ENCODE measurements at places on chromosomes 5 and 9. TPM values are rescaled to one million over a fixed set of nuclear protein-coding genes. Genes with fewer than 3 reads are reported as not detected.

The LCNL1 gene
- not detected for total RNA-seq

- DNase-seq: no peak
Observed at GRCh38 chr5:107376546-107377276, 294.0 kb downstream of the EFNA5 start.

- no peak for DNase-seq
Observed at GRCh38 chr5:167699432-167699831, 592.0 kb upstream of the WWC1 start.

DNA sequence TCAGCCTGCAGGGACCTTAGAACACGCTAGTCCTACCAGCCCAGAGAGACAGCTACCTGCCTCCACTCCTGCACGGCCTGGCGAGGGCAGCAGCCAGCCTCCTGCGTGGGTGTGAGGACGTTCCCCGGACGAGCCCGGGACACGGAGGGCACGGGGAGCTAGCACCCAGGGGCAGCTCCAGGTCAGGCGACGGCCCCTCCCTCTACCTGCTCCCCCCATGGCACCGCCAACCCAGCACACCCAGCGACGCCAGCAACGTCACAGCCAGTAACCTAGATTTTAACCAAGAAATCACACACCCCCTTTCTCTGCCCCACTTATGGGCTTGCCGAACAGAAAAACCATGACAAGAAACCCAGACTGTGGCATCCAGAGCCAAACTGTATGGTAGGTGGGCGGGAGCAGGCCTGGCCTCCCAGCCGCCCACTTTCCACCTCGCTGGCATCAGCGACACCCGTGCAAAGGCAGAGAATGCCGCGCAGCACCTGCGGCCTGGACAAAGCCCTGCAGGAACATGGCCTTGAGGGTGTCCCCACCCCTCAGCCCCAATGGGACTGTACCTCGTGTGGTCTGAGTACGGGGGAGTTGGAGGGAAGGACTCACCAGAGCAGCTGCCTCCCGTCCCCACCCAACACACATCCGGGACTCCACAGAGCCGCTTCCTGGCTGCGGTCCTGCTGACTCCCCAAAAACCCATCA is 47.9 kb downstream of the NACC2 start:
- no peak for DNase-seq

The C9orf152 gene
- total RNA-seq: not detected

The NR5A1 gene
- 0.96 TPM for total RNA-seq

DNA sequence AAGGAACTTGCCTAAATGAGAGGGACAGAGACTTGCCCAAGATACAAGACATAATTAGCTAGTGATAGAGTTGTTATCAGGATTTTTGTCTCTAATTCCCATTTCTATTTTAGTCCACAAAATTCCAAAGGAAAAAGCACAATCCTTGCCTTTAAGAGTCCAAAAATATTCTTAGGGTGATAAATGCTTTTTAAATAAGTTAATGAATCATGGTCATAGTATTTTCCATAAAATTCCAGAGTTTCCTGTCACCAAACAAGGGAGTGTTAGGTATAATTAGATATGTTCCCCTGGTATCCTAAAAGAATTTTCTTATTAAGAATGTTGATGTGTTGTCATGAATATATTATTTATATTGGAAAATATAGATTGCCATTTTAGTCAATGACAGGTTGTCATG is 21.8 kb upstream of the CEP72 start:
- DNase-seq: no peak

- DNase-seq: no peak
Observed at GRCh38 chr5:111070272-111071134, 1.0 kb upstream of the TSLP start.

DNA sequence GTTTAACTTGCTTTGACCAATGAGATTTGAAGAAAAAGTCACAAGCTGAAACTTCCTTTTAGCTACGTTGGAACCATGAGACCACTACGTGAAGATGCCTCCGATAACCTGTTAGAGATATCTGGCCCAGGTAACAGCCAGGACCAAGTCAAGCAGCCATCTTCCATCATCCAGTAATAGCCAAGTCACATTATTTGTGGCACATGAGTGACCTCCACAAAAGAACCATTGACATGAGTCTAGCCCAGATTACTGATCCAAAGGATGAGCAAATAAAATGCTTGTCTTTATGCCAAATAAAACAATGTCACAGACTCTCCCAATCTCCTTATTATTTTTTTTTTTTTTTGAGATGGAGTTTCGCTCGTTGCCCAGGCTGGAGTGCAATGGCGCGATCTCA is 1.6 kb downstream of the DEPDC1B start:
- DNase-seq: no peak

DNA sequence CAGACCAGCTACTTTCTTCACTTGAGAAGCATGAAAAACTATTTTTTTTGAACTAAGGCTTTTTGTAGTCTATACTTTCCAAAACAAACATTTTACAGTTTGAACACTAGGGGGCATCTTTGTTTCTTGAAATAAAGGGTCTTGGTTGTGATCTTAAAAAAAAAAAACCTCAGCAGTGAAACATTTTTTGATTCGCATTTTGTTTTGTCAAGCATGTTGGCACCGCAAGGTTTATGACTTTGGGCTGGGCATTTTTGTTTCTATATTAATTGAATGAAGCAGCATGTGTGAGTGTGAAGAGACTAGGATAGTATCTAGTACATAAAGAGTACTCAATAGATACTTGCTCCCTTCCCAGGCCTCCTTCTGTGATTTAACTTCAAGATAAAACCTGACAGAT is 31.6 kb upstream of the ACOT12 start:
- DNase-seq: no peak

GRCh38 chr5:178387856-178388190 is 155.2 kb upstream of the PHYKPL start:
- DNase-seq: no peak

DNA sequence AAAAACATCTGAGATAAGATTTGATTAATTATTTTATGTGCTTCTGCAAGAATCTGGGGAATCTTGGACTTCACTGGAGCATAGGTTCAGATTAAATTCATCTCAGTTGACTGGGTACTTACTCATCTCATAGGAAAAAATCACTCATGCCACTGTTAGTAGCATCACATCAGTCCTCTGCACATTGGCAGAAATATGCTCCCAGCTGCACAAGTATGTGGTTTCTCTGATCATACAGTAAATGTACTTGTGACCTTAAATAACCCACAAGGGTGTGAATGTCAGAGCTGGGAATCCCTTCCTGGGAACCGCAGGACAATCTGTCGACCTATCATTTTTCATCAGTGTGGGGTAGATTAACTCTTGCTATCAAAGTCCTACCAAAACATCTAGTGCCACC is 203.7 kb upstream of the SLC24A2 start:
- DNase-seq: no peak

DNA sequence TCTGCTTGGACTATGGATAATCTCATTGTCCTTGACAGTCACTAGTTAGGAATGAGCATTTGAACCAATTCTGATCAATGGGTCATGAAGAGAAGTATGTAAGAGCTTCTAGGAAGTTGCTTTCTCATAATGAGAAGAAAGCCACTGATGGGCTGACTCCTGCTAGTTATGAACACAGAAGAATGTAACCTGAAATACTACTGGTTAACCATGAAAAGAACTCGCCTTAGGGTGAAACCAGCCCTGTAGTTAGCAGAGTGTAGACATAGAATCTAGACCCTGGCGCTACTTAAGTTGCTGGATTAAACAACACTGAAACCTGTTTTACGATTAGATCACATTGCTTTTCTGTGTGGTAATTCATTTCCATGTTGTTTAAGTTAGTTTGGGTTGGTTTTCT is 26.6 kb downstream of the SLF1 start:
- no peak for DNase-seq

- no peak for DNase-seq
Observed at GRCh38 chr5:32692036-32692746, 18.9 kb upstream of the NPR3 start.

DNA sequence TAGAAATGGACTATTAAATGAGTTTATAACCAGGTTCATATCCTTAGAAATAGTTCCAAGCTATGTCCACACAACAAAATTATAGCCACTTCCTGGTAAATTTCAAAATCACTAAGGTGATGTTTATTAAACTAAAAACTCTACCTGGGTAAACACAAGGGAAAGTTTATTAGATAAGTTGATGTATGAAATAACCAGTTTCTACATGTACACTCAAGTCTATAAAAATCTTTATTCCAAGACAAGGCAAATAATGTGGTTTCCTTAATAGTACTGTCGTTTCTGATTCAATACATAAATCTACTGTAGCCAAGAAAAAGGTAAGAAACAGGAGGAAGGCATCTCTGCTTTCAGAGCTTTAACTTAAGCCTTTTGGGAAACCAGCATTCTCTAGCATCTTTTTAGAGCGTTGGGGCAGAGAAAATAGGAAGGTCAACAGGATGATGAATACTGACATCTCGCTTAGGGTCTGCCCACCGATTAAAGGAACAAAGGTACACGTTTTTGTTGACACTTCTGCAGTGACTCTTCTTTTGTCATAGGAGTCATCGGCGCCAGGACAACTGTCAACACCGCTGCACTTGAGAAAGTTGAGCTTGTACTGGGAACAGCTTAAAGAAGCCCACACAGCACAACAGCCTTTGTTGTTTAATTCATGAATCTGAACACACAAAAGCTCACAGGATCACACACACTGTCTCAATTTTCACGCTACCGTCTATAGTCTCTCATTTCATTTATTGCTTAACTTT is 513.6 kb downstream of the SLCO4C1 start:
- no peak for DNase-seq

GRCh38 chr9:68808338-68808890 is 103.4 kb downstream of the PIP5K1B start:
- DNase-seq: no peak

DNA sequence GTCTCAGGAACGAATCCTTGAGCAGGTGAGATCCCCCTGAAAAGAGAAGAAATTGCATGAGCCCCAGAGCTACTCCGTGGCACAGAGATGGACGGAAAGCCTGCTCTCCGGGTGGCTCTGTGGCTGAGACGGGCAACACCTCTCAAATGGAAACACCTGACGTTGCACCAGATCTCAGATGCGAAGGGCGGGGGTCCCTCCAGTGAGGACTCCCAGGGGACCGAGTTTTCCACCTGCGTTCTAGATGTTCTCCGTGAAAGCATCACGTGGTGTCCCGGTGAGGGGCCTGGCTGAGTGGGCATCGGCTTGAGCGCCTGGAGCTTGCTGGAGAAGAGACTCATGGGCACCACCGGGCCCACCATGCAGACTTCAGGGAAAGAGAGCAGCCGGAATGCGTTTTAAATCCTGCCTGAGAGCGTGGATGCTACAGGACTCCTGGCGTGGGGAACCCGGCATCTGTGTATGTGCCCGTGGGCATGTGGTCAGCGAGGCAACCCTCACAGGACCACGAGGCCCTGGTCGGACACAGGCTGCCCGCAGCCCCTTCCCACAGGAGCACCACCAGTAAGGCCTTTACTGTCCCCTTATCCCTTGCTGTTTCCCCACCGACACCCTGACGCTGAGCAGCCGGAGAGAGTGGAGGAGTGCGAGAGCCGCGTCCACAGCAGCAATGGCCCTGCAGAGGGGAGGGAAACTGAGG is 378.4 kb upstream of the IRX4 start:
- DNase-seq: no peak

GRCh38 chr9:134758949-134759607 is 117.5 kb downstream of the COL5A1 start:
- no peak for DNase-seq

DNA sequence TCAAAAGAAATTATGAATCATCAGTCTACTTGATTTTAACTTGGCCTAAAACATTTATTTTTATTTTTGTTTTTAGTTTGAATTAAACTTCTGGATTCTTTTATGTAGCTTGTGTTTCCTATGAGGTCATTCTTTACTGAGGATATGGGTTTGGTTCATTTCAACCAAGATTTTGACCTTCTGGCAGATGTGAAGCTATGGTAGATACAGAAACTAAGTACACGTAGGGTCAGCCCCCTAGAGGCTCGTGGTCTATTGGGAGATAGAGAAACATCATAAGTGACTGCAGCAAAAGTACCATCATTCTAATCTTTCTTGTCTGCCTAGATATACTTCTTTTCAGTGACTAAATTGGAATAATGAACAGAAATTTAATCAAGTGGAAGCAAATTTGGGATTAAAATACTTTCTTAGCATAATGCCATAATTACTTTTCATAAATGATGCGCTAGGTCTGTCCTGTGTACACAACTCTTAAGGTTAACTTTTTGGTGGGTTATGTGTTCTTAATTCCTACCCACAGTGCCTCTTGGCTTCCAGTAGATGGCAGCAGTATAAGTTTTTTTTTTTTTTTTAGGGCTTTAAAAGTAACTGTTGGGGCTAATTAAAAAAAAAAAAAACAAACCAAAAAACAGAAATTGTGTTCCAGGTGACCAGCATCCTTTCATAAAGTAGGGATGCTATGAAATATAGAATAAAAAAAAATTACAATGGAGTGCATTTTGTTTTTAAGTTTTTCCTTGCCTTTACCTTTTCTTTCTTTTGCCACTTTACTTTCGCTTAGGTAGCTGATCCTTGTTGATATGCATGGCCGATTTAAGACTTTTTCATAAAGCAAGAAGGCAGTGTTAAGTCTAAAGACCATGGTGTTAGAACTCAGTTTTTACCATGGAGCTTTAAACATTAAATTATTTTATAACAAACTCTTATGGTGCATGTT is 49.9 kb downstream of the LRRTM2 start:
- no peak for DNase-seq

The C9orf50 gene
- total RNA-seq: not detected

The KIF24 gene
- 0.21 TPM for total RNA-seq

The SLCO6A1 gene
- not detected for total RNA-seq

- no peak for DNase-seq
Observed at GRCh38 chr5:71663191-71663969, 55.7 kb upstream of the CARTPT start.

DNA sequence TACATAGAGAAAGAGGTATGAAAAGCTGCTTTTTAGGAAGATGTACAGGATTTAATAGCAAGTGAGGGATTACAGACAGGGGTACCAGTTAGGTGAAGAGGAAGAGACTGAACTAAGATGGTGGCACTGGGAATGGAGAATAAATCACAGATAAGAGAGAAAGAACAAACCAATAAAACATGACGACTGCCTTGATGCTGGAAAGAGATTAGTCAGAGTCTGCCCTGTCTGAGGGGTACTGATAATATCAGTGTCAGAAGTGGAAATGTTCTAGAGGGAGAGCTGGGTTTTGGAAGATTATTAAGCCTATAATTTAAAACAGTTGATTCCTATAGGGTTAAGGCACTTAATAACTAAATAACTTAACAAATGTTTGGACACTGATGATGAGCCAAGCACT is 77.7 kb downstream of the NR2F1 start:
- DNase-seq: no peak

The PTGES gene
- 8.9 TPM for total RNA-seq

DNA sequence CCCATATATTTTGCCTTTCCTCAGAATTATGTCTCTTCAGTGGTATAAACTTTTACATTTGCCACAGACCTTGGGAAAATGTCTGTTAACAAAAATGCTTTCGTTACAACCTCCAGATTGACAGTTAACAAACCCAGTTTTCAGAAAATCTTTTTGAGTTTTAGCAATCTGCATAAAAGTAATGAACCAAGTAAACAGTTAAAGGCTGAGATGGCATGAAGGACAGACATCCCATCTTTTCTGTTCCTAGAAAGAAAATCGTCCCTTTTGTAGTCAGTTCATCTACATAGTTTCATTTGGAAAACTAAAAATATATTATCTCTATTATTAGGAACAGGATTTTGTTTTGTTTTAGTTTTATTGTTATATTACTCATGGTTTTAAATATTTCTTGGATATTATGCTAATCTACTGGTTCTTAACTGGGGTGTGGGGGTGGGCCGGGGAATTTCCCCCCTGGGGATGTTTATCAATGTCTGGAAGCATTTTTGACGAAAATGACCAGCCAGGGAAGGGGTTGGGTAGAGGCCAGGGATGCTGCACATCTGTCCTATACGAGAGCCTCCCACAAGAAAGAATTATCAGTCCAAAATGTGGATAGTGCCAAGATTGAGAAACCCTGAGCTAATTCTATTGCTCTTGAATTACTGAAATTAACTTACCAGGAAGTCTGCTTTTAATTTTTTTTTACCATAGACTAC is 11.9 kb downstream of the FYB1 start:
- DNase-seq: no peak

The TAF11L5 gene
- total RNA-seq: not detected
